ENCODE measurements at places on chromosomes 4 and X.
A peak's percentile ranks its signal among the peaks of the same experiment; 100 is the strongest.

DNA sequence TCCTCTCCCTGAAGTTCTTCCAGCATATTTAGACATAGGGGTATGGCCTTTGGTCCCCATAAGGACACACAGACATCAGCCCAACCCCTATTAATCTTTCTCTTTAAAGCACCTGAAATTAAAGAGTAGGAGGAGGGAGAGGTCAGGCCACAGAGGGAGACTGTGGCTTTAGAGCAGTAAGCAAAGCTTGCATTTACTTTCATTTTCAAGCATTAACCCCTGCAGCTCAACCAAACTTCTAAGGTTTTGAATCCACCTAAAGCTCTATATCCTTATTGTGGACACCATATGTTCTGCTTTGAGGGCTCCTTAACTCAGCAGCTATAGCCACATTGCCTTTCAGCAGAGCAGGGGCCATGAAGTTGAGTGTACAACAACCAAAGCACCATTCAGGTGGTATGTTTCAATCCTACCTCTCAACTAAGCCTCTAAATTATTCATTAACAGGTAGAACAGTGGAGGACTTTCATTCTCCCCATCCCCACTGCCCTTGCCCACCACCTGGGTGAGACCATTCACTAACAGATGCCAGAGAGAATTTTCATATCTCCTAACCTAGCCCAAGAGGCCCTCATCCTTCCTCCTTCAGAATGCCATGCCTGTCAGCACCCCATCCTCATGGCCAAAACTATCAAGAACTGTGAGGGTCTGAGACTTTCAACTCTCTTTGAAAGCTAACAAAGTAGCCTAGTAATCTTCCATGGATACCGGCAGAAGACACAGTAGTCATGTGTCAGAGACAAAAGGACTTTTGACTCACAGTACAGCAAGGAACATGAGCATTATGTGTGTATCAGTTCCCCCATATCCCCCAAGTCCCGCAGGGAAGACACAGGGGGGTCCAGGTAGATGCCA is 20.8 kb downstream of the LIN54 start:
- DNase-seq: no peak

GRCh38 chrX:115972717-115973116 is 197.8 kb upstream of the AGTR2 start:
- DNase-seq: no peak

DNA sequence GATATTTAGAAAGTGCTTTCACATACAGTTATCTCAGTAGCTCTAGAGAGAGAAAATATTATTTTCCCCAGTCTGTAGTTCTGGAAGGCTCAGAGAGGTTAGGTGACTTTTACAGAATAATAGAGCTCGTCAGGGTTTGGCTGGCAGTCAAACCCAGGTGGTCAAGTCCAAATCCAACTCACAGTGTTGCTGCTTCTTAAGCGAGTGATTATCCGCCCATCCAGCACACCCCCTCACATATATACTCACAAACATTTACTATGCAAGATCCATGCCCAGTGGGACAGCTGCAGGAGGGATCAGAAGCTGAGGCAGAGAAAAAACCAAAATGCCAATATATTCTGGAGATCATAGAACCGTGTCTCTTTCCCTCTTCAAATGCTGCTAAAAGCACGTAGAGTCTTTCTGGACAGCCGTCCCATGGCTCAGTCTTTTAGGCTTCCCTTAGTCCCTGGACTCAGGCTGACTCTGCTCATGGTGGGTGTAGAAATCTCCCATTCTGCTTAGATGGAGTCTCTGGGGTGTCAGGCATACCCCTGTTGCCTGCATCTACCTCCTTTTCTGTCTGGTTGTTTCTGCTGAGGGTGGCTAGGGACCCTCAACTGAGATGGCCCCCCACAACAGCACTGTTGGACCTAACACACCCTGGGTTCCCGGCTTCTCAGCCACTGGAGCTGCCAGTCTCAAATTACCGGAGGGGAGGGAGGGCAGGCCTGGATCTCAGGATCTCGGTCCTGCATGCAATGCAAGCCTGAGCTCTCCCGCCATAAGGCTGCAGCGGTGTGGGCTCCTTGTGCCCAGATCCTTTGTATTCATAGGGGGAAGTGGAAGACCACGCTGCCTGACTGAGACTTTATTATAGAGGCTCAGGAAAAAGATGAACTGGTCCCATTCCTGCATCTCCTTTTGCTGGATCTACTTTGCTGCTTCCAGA is at the start of gene CHRNA9:
Gene CHRNA9 (plus strand): TSS at position 743 of the 934 bp plus-strand sequence. CDS start 135 bp downstream, at position 878.
- DNase-seq: no peak

GRCh38 chr4:21327976-21328700 is 620.4 kb downstream of the KCNIP4 start:
- no peak for DNase-seq

- DNase-seq: no peak
These were observed 135.8 kb upstream of the PUDP start for GRCh38 chrX:7283741-7284140.

GRCh38 chr4:7815562-7815961 is 124.1 kb downstream of the AFAP1 start:
- no peak for DNase-seq

DNA sequence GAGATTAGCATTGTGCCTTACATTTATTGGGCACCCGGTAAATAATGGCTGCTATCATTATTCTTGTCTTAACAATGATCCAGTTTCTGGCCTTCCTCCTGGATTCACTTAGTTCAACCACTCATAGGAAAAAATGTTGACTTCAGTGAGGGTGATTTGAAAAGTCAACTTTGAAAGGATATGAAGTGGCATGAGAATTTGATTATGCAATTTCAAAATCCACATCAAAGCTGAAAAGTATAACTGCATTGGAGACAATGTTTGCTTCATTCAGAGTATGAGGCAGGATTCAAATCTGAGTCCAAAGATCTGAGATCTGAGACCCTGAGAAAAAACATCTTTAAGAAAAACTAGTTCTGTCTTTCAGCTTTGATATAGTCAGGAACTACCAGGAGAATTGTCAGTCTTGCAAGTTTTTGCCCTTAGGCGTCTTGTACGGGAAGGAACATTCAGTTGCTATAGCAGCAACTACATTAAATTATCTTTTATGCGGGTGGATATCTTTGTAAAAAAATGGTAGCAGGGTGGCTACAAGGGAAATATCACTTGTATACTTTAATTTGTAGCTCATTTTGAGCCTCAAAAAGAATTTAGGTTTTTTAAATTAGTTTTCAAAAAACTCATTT is 587.5 kb upstream of the LCORL start:
- DNase-seq: no peak

DNA sequence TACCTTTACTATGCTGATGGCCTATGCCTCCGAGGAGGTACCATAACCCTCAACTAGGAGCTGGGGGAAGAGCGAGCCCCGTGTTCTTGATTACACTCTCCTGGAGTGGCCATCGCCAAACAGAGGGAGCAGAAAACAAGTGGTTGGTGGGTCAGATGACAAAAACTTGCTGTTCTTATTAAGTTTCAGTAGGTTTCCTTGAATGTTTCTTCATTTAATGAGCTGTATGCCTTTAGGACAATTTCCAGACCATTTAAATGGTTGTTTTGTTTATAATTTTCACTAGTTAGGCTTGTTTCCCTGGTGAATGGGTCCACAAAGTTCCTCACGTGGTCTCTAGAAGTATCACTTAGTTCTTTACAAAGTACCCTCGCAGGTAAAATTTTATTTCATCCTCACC is 4.7 kb downstream of the PYURF start:
- DNase-seq: no peak

- no peak for DNase-seq
These were observed 166.8 kb upstream of the MAMLD1 start for GRCh38 chrX:150196285-150196684.

- no peak for DNase-seq
These were observed 74.0 kb downstream of the SPRY1 start for GRCh38 chr4:123470640-123471039.

GRCh38 chr4:104726002-104726401 is 231.3 kb upstream of the CXXC4 start:
- no peak for DNase-seq

DNA sequence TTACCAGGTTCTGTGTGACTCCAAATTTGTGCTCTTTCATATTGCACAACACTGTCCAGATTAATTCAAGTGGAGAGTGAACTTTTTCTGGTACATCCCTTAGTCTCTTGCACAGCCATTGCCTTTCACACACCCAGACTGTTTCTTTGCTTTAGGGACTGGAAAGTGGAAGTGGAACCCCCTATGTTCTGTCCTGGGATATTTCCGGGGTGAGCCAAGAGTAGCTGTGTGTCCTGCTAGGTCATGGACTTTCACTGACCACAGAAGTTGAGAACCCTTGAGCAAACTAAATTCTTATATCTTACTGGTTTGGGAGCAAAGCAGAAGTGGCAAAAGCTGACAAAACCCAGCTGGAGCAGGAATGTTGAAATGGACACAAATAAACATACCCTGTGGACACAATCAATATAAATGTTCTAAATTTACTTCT is 10.3 kb upstream of the VSIG4 start:
- no peak for DNase-seq

DNA sequence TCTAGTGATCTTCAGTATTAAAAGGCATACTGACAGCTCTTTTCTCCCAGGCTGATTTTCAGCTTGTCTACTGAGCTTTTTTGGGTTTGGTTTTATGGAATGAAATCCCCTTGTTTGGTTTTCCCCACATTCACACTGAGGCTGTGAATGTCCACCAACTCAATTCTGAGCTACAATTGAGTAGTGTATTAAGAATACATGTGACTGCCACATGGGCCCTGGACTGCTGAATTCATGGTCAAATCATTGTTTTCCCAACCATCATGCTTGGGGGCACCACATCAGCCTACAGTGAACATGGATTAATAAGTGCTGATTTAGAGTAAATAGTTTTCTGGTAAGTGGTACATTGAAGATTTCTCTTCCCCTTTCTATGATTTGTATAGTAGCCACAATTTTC is 32.4 kb downstream of the RTL9 start:
- no peak for DNase-seq

GRCh38 chrX:135194684-135195083 is 23.5 kb upstream of the CT55 start:
- no peak for DNase-seq

- no peak for DNase-seq
These were observed 127.6 kb upstream of the ETNPPL start for GRCh38 chr4:108890484-108890881.

- no peak for DNase-seq
These were observed 17.9 kb downstream of the COQ2 start for GRCh38 chr4:83266689-83267088.

DNA sequence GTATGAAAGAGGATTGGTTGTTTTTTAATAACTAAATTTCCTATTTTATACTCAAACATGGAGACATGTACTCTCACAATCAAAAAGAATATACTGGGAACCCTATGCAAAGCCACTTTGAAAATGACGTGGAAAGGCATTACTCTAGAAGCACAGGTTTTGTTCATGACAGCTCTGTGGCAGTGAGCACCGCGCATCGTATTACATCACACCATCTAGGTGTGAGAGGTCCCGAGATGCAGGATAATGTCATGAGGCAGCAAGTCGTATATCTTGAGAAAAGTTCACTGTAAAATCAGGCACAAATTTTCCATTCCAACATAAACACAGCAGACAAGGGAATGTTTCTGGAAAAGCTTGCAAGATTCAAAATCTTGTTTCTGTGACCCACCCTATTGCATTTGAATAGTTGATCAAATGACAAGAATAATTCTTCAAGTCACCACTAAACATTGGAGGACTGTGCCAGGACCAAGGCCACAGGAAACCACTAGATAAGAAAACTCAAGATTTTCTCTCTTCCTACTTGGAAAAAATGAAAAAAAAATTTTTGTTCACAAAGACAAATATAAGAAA is 127.6 kb downstream of the LDB2 start:
- no peak for DNase-seq

DNA sequence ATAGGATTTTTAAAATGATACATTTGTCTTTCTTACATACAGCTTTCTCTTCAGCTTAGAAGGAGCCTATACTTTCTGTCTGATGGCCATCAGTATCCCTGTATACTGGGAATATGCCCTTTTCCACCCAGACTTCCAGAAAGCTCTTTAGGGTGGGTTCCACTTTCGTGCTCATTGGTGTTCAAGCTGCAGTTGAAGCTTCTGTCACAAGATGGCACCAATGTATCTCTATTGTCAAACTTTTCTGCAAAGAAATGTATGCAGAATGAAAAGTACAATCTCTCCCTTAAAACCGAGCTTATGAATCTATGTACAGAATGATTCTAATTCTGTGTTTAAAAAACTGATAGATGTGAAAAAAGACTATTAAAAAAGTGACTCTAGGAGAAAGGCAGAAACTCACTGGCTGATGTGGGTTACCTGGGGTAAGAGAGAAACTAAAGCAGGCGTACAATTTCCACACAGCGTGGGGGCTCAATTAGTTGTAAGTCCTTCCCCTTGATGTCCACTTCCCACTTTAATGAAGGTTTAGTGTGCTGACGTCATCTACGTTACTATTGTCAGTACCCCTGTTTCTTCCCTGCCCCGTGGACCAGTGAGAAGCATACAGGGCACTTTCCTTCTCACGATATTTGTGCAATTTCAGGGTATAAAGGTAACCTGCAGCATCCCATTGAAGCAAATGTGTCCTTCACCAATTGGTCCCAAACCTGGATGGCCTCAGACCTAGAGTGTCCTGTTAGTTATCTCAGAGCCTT is 57.3 kb upstream of the TCEAL2 start:
- peak; percentile 7 for DNase-seq

Measured in NCI-H1092 (cell line).